ENCODE measurements at places on chromosomes 16 and 17. TPM values are rescaled to one million over a fixed set of nuclear protein-coding genes. Genes with fewer than 3 reads are reported as not detected.

The MC1R gene
- total RNA-seq, result 2.9 TPM

The TBC1D3C gene
- 2.7 TPM for total RNA-seq

The KCNJ16 gene
- total RNA-seq, result 44.0 TPM

The ZNF821 gene
- total RNA-seq, result 6.1 TPM

The PIPOX gene
- 1.0 TPM for total RNA-seq

The C16orf74 gene
- 11.4 TPM for total RNA-seq

The MYL4 gene
- total RNA-seq, result not detected

The HSPB9 gene
- total RNA-seq, result not detected

The SYT17 gene
- under 0.01 TPM for total RNA-seq

The DRC7 gene
- under 0.01 TPM for total RNA-seq

The RPL13 gene
- total RNA-seq, result 7,154 TPM

The FBXW10 gene
- not detected for total RNA-seq

The SLC13A2 gene
- total RNA-seq, result not detected

The DNAAF8 gene
- 0.81 TPM for total RNA-seq

Measured in mesangial cell (primary cell).